ENCODE measurements at places on chromosomes 7 and 10.

DNA sequence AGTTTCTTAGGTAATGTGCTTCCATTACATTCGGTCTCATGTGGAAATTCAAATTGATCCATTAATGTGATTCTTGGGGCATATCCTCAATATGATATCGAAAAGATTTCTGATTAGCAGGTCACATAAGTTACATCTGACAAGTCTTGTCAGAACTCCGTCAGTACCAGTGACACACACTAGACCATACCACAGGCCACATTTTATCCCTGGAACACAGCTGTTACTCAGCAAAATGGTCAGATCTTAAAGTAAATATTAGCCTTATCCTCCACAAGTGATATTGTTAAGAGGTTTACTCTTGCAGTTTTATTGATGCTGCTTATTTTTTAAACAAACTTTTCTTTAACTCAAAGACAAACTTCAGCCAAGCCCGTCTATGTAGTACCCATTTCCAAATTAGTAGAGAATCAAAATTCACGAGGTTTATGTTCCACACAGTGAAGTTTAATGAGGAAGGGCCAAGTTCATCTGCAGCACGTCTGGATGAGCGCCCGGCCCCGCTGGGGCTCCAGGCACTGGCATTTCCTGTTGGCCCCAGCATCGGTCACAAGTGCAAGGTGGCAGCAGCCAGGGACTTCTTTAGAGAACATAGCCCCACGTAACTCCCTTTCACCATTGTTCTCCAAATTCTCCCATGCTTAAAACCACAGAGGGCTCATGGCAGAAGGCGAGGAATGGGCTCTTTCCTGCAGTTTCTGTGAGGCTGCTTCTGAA lies 132.2 kb downstream of the VIPR2 start:
- no peak for DNase-seq

DNA sequence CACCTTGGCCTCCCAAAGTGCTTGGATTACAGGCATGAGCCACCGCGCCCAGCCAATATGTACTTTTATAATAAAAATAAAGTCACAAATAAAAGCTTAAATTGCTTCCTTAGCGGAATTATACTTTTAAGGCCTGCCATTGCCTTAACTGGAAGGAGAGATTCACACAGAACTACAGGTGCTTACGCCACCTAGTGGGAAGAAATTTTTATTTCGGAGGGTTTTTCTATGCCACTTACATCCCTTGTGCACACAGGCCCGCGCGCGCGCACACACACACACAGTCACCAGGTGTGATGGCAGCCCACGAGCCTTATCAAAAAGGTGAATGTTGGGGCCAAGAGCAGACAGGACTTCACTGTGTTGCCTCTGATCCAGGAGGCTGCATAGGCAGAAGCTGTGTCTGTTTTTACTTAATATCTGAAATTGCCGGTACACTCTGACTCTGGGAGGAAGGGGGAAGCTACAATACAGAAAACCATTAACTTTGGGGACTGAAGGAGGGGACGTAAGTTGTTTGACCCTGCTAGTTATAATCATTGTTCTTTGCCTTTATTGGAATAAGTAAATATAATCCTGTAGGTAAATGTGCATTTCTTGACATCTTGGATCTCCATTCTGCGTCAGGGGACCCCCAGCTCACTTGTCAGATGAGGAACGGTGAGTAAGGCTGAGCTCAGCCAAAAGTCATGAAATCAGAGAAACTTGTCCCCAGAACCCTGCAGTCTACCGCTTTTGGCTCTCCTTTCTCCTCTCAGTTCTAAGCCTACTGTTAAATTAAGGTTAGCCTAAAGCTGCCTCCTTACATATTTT lies 87.1 kb downstream of the SLC16A9 start:
- peak; percentile 38 for DNase-seq

DNA sequence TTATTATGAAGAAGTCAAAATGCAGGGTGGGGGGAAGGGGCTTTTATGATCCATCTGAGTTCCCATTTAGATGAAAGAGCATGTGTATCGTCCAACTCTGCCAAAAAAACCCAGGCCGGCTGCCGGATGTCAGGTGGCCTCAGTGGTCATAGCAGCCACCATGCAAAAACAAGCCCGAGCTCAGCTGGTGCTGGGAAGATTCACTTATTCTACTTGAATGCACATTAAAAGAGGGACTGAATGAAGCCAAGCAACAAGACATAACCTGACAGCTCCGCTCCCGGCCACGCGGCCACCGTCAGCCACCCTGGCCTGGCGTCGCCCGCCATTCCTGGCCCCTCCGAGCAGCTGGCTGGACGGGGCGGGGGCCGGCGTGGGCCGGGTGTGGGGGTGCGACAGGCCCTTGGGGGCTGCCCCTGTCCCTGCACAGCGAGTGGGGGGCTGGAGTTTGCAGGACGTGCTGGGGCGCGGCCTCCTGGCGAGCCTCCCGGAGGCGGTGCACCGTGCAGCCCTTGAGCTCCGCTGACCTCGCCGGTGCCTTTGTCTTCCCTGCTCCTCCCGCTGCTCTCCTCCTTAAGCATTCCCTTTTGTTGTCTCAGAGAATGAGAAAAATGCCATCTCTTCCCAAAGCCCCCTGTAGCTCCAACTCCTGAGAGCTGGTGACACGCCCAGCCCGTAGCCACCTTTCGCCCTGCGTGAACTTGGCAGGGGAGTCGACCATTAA lies 67.8 kb downstream of the EBF3 start:
- DNase-seq: no peak

DNA sequence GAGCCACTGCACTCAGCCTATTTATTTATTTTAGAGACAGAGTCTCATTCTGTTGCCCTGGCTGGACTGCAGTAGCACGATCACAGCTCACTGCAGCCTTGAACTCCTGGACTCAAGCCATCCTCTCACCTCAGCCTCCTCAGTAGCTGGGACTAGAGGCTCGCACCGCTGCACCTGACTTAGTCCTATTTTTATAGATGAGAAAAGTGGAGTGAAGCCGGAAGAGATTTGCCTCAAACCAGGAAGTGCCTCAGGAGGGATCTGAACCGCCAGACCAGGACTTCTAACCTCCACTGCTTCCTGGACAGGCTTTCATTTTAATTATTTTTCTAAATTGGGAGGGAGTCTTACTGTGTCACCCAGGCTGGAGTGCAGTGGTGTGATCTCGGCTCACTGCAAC lies 17.5 kb upstream of the CLIP2 start:
- DNase-seq: no peak

GRCh38 chr7:141844256-141844655 lies 3.0 kb upstream of the PRSS37 start:
- no peak for DNase-seq

DNA sequence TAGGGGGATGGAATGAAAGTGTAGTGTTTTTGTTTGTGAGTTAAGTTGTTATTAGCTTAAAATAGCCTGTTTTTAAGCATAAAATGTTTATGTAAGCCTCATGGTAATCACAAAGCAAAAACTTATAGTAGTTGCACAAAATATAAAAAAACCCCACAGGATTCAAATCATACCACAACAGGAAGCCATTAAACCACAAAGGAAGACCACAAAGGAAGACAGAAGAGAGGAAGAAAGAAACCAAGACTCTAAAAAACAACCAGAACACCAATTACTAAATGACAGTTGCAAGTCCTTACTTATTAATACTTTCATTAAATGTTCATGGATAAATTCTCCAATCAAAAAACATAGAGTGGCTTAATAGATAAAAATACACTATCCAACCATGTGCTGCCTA lies 63.6 kb downstream of the ANKRD7 start:
- no peak for DNase-seq

GRCh38 chr10:74223755-74224529 lies 72.9 kb downstream of the ADK start:
- DNase-seq: no peak

- no peak for DNase-seq
Observed at GRCh38 chr10:18418541-18419215, 232.7 kb downstream of the NSUN6 start.

All from fibroblast of skin of left quadriceps (primary cell).